Calu3 (cell line): ENCODE measurements at places on chromosomes 13 and 19. TPM values are rescaled to one million over a fixed set of nuclear protein-coding genes. Genes with fewer than 3 reads are reported as not detected.

DNA sequence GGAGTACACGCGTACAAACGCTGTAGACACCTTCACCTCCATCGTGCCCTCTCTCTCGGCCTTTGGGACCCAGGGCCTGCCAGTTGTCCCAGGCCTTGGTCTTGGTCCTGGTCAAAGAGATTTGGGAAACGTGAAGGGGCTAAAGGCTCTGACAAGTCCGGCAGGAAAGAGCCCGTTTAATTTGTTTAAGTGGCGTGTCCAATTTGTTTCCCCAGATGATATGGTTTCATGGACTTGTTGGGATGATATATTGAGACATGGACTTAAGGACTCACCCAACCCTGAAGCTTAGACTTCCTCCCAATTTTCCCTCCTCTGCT lies 2.7 kb downstream of the CLEC11A start:
- DNase-seq: no peak

GRCh38 chr19:16141043-16141442 lies 2.4 kb upstream of the HSH2D start:
- DNase-seq: no peak

DNA sequence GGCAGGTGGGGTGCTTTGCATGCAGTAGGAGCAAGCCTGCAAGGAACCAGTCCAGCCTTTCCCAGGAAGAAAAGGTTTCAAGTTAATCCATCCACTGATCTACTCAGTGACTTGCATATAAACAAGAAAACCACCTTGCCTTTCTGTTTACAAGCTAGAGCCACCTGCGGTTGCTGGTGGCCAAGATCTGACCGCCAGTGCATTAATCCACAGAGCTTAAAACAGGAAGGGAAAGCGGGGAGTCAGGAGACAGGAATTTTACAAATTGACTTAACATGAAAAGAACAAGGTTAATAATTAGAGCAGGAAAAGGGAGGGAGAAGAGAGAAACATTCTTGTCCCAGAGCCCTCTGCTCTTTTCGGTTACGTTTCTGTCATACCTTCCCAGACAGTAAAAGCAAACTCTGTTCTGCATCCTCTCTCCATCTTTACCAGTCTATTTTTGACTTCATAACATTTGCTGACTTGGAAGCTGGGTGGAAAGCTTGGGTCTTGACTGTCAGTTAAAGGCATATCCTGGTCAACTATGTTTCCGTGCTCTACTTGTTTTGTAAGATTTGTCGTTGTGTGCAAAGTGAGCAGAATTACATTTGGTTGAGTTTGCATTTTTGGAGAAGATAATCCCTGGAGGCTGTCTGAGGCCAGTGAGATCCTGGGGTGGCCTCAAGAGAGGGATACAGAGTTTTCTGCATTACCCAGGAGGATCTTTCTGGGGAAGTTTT lies 760.6 kb downstream of the EFNB2 start:
- peak; percentile 33 for DNase-seq

- peak; percentile 15 for DNase-seq
These were observed 146.5 kb downstream of the PCCA start for GRCh38 chr13:100235311-100235901.

GRCh38 chr19:57803265-57803593 lies 11.5 kb downstream of the ZNF552 start:
- no peak for DNase-seq

- no peak for DNase-seq
These were observed 25.1 kb upstream of the MEIS3 start for GRCh38 chr19:47444388-47444821.

DNA sequence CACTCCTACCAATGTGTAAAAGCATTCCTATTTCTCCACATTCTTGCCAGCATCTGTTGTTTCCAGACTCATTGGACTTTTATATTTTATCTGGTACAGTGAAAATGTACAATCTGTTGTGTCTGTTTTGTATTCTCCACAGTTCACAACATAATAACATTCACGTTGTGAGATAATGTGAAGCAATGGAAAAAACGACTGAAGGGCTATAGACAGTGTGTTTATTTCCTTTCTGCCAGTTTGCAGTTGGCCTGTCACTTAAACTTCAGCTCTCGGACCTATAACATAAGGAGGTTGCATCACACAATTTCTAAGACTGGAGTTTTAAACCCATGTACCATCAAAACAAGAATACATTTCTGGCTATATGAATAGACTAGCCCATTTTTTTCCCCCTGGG lies 965.5 kb upstream of the ATXN8OS start:
- DNase-seq: no peak

DNA sequence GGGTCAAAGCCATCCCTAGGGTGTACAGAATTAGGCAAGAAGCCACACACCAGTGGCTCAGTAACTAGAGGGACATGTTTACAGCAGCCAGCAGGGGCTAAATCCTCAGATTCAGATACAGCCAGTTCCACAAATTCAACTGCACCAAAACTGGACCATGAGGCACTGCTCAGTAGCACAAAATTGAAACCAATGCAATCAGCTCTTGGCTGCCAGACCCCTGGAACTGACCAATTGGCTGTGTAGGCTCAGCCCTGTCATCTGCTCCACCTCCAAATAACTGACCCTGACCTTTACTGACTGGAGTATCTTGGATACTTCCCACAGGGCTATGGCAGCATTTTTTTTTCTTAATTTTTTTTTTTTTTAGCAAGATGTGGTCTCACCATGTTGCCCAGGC lies 226.5 kb downstream of the FOXO1 start:
- DNase-seq: no peak

DNA sequence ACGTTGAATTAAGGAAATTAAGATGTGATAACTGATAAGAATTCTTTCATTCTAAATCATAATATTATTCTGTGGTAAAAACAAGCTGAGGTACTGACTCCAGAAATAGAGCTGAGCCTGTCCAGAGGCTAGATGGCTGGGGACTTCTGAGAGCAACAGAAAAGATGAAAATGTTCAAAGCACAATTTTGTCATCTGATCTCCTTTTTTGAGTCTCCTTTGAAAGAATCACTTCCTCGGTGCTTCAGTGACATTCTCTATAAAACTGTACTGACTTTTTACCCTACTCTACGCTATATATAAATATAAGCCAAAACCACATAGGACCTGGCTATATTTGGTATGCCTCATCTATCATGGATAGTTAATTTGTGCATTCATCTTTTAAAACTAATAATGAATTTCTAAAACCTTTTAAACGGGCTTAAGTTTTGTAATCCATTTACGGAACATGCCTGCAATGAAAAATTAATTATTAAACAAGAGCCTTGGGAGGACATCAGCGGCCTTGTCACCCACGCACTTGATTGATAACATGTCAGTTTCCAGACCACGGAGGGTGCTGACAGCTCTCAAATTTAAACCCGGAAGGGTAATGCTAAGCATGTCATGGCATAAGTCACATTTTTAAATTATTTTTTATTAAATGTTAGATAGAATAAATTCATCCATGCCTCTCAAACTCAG lies 235.5 kb downstream of the PCDH9 start:
- DNase-seq: no peak

- DNase-seq: peak; percentile 63
These were observed 1.6 kb upstream of the BBC3 start for GRCh38 chr19:47232422-47233211.

DNA sequence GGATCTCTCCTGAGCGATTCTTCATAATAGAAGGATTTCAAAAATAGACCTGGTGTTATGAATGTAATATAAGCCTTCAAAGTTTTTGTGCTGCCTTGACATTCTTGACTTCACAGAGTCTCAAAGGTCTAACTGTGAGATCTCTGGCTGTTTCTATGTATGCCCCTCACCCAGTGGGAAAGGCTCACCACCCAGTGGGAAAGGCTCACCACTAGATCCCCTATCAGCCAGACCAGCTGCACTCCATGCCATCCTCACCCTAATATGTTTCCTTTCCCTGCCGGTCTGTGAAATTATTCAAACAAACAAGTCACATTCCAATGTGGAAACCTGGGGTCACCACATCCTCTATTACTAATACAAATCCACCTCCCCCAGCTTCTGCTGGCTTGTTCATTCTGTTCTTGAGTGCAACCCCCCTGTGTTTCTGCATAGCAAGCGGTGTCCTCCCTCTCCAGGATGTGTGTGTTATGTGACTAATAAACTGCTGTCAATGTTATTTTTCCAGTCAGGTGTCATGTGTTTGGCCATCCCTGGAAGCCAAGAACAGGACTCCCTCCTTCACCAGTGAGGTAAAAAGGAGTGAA lies 13.8 kb upstream of the SLITRK1 start:
- DNase-seq: no peak

DNA sequence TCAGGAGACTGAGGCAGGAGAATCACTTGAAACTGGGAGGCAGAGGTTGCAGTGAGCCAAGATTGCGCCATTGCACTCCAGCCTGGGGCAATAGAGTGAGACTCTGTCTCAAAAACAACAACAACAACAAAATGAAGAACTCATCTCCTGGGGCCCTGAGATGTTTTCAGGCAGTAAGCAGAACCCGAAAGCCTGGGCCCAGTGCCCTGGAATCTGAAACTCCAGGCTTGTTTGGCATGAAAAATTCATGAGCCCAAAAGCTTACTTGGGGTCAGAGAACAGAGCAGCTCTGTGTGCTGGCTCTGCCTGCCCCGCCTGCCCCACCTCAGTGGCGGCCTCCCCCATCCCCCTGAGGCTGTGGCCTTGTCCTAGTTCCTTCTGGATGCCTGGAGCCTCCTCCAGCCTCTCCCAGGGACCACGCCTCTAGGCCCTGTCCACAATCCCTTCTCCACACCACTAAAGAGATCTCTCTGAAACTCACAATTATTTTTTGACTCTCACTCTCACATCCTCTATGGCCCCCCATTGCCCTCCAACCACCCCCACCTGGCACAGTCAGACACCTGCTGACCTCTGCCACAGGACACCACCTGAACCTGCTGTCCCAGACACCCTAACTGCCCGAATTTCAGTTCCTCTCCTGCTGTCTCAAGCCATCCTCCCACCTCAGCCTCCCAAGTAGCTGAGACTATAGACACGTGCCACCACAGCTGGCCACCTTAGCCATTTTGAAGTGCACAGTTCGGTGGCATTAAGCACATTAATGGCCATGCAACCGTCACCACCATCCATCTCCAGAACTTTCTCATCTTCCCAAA lies 6.9 kb upstream of the AP1M2 start:
- DNase-seq: no peak

- DNase-seq: peak; percentile 46
These were observed 37.5 kb downstream of the SUGP2 start for GRCh38 chr19:18995804-18996241.

DNA sequence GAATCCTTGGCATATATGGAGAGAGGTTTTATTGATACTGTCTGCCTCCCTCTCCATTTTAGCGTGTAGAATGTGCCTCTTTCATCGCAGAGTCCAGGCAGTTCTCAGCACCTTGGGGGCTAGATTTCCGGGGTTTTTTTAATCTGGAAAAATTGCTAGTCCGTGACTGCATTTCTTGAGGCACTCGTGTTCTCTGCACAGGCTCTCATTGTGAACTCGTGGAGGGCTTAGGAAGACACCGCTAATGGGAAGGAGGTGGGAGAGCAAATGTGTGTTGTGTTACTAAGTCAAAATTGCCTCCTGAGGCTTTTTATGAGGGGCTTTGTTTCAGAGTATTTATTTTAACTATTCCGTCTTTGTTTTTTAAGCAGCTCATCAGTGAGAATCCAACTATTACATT lies 10.1 kb downstream of the ING1 start:
- DNase-seq: no peak

Gene ZNF587
- total RNA-seq: 111 and 113 TPM in 2 replicates

Gene ZBTB32
- total RNA-seq: not detected in 2 replicates

Gene HSPH1
- 186 and 216 TPM in 2 replicates for total RNA-seq

Gene FAM124A
- 0.12 and 0.39 TPM in 2 replicates for total RNA-seq

Gene WTIP
- 5.3 and 6.9 TPM in 2 replicates for total RNA-seq

Gene NLRP7
- not detected in 2 replicates for total RNA-seq

Gene ZNF600
- 18.4 and 23.4 TPM in 2 replicates for total RNA-seq

Gene NRTN
- 3.9 and 5.4 TPM in 2 replicates for total RNA-seq

Gene GPC6
- not detected in 2 replicates for total RNA-seq

Gene CYP2F1
- not detected in 2 replicates for total RNA-seq

Gene CEACAM6
- 44.5 and 98.9 TPM in 2 replicates for total RNA-seq

Gene TMEM86B
- total RNA-seq: 14.3 and 14.7 TPM in 2 replicates

Gene OCEL1
- total RNA-seq: 12.1 and 12.2 TPM in 2 replicates

Gene AP2S1
- total RNA-seq: 180 and 184 TPM in 2 replicates
